ENCODE measurements at places on chromosomes 6 and 20.
A peak's percentile ranks its signal among the peaks of the same experiment; 100 is the strongest.

GRCh38 chr6:5672581-5673011 is 334.1 kb downstream of the NRN1 start:
- no peak for DNase-seq

- no peak for DNase-seq
Measured at GRCh38 chr6:9417400-9417799, 982.1 kb upstream of the SLC35B3 start.

DNA sequence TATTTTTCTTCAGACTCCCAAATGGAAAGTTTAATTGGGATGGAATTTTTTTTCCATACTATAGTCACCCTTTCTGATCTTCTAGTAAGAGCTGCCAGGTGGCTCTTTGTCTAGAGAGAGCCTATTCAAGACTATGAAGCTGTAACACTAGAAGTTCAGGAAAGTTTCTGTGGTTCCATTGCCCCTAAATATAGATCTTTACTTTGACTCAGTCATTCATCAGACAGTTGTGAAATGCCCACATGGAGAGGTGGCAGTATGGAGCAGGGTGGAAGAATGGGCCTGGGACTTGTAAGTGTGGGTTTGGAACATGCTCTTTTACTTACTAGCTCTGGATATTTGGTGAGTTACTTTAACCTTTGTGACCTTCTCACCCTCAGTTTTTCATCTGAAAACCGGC is 87.8 kb downstream of the CTNNBL1 start:
- DNase-seq, result no peak

- DNase-seq, result no peak
Measured at GRCh38 chr6:1825926-1826325, 216.2 kb downstream of the FOXC1 start.

DNA sequence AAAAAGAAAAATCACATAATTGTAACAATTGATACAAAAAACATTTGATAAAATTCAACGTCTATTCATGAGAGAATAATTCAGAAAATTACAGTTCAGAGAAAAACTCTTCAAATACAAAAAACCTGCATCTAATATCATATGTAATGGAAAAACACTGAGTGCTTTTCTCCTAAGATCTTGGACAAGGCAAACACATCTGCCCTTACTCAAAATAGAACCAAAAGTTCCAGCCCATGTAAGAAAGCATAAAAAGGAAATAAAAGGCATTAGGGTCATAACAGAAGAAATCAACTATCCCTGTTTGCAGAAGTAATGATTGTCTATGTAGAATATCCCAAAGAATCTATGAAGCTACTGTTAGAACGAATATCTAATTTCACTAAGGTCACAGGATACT is 721.4 kb downstream of the RFPL4B start:
- DNase-seq, result no peak

GRCh38 chr6:149895048-149895590 is 2.8 kb downstream of the RAET1E start:
- no peak for DNase-seq

GRCh38 chr6:736657-737446 is 43.9 kb upstream of the EXOC2 start:
- no peak for DNase-seq

GRCh38 chr6:83708970-83709747 is at the start of gene SNAP91:
Gene SNAP91, minus strand, starts transcription at chr6:83709101. Its CDS starts 1,174 bp downstream, at chr6:83707927.
- DNase-seq, result peak; percentile 26

GRCh38 chr20:62595491-62595890 is 46.8 kb upstream of the SLCO4A1 start:
- peak; percentile 50 for DNase-seq

GRCh38 chr6:45212976-45213375 is 115.2 kb upstream of the RUNX2 start:
- no peak for DNase-seq

DNA sequence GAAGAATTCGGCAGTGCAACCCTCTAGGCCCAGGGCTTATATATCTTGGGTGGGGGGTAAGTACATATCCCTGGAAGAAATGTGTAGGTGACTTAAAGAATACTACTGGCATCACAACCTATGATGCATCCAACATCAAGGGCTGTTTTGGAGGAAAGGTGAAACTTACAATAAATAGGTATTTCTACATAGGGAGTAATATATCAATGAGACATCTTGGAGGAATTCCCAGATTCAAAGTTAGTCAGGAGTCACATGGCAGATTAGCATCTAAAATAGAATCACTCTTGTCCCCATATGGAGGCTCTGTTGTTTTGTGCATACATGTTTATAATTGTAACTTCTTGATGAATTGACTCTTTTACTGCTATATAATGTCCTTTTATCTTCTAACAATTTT is 375.5 kb downstream of the PAX1 start:
- no peak for DNase-seq

GRCh38 chr20:55271371-55271770 is 733.9 kb downstream of the CBLN4 start:
- DNase-seq, result no peak

- DNase-seq, result no peak
Measured at GRCh38 chr20:58558486-58559367, 43.5 kb upstream of the APCDD1L start.
